ENCODE measurements at places on chromosomes 1 and 21.

- peaks cover 50% of the 10 kb centered on the region for H3K36me3 ChIP-seq
- H3K4me3 ChIP-seq, result peak overlapping the region; percentile 91
Measured at GRCh38 chr1:181089676-181090544, 1.4 kb downstream of the IER5 start.

- H3K27ac ChIP-seq, result no peak overlapping the region
- no peaks in the 10 kb centered on the region for H3K36me3 ChIP-seq
- peaks cover 20% of the 10 kb centered on the region for H3K4me1 ChIP-seq
Measured at GRCh38 chr1:116257836-116258235, 115.2 kb upstream of the ATP1A1 start.

DNA sequence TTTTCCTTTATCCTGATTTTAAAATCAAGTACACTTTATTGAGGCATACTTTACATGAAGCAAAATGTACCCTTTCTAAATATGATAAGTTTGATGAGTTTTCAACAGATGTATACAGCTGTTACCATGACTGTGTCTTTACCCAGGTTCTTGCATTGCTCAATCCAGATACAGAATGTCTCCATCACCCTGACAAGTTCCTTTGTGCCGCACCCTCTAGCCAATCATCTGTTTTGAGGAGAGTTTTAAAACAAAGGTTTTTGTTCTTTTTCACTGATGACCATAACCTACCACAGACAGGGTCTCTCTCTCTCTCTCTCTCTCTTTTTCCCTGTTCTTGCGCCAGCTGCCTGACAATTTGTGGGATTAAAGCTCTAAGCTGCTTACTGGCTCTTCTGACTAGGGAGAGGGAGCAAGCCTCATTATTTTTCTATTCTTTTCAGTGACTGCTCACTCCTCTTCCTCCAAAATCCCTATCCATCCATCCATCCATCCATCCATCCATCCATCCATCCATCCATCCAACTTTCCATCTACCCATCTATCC is 1.2 kb upstream of the KCNE1 start:
- H3K27me3 ChIP-seq, result no peaks in the 10 kb centered on the region
- no peak overlapping the region for H3K4me3 ChIP-seq
- no peak overlapping the region for H3K27ac ChIP-seq
- H3K4me1 ChIP-seq, result 0 out of 2 replicates have a peak, but pooled peaks cover 3% of the 10 kb centered on the region
- no peak for DNase-seq
- no peaks in the 10 kb centered on the region for H3K36me3 ChIP-seq

GRCh38 chr21:29293495-29293894 is 5.2 kb upstream of the BACH1 start:
- DNase-seq, result no peak
- no peak overlapping the region for H3K27ac ChIP-seq
- no peaks in the 10 kb centered on the region for H3K27me3 ChIP-seq
- no peaks in the 10 kb centered on the region for H3K36me3 ChIP-seq
- no peak overlapping the region for H3K4me3 ChIP-seq

- no peak overlapping the region for H3K4me3 ChIP-seq
- DNase-seq, result no peak
- H3K27me3 ChIP-seq, result no peaks in the 10 kb centered on the region
- H3K36me3 ChIP-seq, result no peaks in the 10 kb centered on the region
Measured at GRCh38 chr1:145804235-145805045, 19.5 kb downstream of the RNF115 start.

- H3K4me1 ChIP-seq, result no peaks in the 10 kb centered on the region
- H3K27ac ChIP-seq, result no peak overlapping the region
- no peak for DNase-seq
Measured at GRCh38 chr1:160192234-160192633, 1.9 kb downstream of the CASQ1 start.

DNA sequence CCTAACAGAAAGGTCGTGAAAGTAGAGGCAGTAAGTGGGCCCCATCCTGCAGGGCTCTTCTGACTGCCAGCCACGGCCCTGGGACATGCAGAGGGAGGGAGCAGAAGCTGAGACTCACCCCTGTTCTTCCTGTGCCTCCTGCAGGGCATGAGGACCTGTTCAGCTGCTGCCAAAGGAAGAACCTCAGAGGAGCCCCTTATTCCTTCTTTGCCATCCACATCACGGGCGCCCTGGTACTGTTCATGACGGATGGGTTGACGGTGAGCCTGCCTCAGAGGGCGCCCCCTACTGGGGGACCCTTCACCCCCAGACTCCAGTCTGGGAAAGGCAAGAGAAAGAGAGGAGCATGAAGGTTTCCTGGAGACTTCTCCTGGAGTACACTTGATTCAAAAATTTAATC is 47.1 kb downstream of the ELK4 start:
- no peak overlapping the region for H3K4me3 ChIP-seq
- peaks cover 38% of the 10 kb centered on the region for H3K4me1 ChIP-seq
- no peaks in the 10 kb centered on the region for H3K27me3 ChIP-seq
- DNase-seq, result no peak
- H3K36me3 ChIP-seq, result no peaks in the 10 kb centered on the region

- no peaks in the 10 kb centered on the region for H3K27me3 ChIP-seq
- no peak for DNase-seq
- H3K36me3 ChIP-seq, result no peaks in the 10 kb centered on the region
- no peak overlapping the region for H3K4me3 ChIP-seq
Measured at GRCh38 chr1:67084765-67085318, 30.9 kb upstream of the SLC35D1 start.
